ENCODE measurements at places on chromosomes 7 and 10.

DNA sequence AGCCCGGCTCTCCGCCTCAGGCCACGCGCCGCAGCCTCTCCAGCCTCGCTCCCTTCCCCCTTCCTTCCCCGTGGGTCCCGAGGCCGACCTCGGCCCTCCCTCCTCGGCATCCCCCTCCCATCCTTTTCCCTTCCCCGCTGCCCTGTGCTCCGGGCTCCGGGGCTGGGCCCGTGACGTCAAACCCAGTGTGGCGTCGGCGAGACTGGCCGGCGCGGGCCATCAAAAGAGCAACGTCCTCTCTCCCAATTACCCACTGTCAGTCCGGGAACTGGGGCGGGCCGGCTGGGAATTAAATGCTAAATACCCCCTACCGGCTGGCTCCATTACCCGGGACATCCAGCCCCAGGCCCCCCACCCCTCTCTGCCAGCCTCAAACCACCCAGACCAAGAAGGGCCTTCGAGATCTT, 2.6 kb upstream of the GATA3 start:
- no peak for DNase-seq

DNA sequence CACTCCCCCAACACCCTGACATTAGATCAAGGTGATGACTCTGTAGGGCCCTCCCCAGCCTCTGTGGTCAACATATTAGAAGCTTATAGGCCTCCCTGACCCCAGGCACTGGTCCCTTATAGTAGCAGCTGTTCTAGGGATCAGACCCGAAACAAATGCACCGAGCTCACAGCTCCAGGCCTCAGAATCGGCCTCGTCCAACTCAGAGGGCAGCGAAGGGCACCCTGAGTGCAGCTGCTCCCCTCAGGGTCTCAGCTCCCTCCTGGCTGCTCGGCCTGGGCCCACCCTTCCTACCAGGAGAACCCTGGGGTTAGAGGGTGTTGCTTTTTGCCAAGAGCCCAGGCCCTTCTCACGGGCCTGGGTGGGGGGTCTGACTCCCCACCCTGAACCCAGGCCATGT, 5.0 kb downstream of the ECHS1 start:
- DNase-seq: no peak

DNA sequence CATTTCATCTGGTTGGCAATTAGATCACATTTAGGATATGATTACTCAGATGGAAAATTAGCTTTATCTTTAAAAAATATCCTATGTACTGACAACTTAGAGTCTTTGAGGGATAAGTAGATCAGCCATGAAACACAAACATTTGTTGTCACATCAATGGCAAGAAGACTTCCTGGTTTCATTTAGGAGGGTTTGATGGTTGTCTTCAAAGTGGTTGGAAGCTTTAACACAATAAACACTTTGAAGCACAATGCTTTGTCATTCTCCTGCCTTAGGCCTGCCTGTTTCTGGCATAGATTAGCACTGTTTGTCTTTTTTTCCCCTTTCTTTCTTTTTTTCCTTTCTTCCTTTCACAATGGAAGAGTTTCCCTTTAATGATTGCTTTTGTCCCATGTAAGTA, 20.5 kb downstream of the INHBA start:
- DNase-seq: no peak

DNA sequence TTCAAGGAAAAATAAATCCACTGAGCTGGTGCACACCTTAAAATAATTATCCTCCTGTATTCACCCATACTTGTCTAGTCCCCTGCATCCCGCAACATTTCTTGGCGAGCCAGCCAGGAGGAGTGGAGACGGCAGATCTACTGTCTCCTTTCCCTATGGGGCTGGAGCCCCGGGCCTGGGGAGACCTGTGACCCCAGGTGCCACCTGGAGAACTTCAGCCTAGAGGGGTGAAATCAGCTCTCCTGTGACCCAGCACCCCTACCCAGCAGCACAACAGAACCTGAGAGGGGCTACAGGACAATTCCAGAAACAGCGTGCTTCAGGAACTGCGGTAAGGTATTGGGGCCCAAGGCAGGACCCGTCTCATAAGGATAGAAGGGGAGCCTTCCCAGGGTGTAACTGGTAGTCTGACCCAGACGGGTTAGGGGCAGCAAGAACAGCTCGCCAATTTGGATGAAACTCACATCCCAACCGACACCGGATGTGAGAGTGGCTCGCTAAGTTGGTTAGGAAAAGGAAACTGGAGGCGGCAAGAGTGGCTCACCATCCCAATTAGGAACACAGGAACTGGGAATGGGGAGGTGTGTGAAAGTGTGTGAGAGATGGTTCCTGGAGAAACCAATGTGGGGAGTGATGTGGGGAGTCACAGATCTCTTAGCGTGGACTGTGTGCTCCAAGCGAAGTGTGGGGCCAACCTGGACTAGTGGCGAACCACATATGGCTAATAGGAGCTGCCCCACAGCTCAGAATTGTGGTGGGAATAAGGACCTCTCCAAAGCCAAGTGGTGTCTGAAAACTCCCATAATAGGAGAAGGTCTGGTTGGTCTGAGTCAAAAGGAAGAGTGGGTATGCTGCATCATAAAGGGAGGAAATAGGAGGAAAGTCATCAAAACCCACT, 15.1 kb upstream of the DENND2A start:
- DNase-seq: no peak

DNA sequence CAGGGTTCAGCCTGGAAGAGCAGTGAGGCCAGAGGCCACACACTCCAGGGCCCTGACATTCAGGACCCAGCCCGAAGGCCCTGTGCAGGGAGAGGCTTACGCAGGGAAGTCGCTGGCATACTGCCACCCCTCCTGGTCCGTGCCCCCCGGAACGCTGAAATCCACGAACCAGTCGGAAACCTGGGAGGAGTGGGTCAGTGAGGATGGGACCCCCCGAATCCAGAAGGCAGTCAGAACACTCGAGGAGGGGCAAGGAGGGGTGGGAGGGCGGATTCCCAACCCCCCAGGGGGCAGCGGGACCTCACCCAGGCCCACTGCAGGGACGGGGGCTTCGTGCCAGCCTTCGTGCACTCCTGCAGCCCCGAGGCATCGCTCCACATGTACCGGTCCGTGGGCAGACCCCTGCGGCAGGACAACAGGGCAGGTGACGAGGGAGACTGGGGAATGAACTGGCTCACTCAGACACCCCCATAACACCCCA, 13.5 kb downstream of the BHLHA15 start:
- no peak for DNase-seq

GRCh38 chr7:133645884-133646391, 393.1 kb downstream of the EXOC4 start:
- no peak for DNase-seq

GRCh38 chr10:103197903-103198302, 4.8 kb upstream of the NT5C2 start:
- DNase-seq: no peak

GRCh38 chr7:25758559-25758958, 393.4 kb upstream of the NFE2L3 start:
- no peak for DNase-seq

DNA sequence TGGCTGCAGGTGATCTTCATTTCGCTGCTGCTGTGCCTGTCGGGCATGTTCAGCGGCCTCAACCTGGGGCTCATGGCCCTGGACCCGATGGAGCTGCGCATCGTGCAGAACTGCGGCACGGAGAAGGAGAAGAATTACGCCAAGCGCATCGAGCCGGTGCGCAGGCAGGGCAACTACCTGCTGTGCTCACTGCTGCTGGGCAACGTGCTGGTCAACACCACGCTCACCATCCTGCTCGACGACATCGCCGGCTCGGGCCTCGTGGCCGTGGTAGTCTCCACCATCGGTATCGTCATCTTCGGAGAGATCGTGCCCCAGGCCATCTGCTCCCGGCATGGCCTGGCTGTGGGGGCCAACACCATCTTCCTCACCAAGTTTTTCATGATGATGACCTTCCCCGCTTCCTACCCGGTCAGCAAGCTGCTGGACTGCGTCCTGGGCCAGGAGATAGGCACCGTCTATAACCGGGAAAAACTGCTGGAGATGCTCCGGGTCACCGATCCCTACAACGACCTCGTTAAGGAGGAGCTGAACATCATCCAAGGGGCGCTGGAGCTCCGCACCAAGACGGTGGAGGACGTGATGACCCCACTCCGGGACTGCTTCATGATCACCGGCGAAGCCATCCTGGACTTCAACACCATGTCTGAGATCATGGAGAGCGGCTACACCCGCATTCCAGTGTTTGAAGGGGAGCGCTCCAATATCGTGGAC, 1.3 kb downstream of the CNNM2 start:
- DNase-seq: no peak

DNA sequence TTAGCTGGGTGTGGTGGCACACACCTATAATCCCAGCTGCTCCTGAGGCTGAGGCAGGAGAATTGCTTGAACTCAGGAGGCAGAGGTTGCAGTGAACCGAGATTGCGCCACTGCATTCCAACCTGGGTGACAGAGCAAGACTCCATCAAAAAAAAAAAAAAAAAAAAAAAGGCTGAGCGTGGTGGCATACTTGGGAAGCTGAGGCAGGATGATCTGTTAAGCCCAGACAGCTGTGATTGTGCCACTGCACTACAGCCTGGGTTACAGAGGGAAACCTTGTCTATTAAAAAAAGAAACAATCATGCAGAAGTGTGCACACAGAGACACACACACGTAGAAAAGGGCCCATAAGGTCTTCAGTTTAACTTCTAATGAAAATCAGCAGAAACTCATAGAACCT, 150.6 kb downstream of the TPST1 start:
- no peak for DNase-seq

Data from kidney glomerular epithelial cell (primary cell).